ENCODE measurements at places on chromosomes 16 and 17.

DNA sequence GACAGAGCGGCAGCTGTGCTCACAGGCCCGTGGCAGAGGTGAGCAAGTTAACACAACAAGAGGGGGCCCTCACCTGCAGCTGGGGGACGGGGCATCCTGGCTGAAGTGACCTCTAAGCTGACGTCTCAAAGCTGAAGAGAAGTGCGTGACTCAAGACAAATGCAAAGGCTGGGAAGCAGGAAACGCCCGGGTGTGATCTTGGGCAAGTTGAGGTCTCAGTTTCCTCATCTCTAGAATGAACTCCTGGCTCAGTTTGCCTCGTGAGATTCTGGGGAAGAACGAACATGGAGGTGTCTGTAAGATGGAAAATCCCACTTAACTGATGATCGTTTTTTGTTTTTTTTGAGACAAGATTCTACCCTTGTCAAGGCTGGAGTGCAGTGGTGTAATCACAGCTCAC lies 40.1 kb upstream of the C1QL1 start:
- DNase-seq: no peak

DNA sequence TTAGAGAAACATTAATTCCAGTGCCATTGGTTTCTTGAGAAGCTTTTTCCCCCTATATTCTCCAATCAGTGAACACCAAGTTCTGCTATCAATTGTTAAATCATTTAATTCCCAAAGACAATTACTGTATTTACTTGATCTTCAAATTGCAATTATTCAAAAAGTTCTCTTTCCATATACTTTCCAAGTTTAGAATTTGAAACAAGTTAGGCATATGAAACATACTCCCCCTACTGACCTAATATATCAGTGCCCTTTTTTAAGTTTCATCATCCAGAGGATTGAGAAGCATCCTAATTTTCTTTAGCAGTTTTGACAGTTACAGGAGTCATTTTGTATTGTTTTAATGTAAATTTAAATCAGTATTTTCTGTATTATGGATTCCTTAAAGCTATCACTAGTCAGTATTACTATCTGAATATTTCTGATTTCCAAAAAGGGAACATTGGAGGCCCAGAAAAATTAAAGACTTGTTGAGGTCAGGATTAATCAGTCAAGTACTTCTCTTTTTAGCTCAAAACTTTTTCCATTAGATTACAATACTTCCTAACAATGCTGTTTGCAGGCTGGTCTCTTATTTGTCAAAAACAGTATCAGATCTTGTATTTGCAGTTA lies 16.3 kb downstream of the MEIOC start:
- no peak for DNase-seq

- DNase-seq: no peak
Observed at GRCh38 chr17:57257195-57257894, 1.0 kb downstream of the MSI2 start.

DNA sequence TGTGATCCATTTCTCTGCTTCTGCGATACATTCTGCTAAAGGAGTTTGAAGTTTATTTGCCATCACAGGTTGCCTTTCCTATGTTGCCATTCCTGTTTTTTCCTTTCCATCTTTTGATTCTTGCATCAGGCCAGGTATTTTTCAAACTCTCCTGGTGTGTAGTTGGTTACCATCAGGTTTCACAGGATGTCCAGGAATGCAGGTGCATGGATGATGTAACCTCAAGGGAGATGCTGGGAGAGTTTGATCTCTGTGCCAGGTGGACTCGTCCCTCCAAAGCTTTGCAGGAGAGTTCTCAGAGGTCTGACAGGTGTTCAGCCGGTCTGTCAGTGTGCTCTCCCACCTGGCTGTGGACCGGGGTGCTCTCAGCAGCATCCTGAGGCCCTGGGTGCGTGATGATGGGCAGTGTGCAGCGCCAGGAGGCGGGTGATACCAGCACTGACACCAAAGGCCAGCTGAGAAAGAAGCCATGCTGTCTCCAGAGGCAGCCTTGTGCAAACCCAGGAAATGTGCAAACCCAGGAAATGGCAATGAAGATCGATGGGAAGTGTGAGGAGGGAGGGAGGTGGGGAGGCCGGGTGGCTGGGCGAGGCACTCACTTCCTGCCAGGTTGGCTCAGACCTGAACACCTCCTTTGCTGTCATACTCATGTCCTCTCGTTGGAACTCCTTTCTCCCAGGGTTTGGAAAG lies 1.7 kb downstream of the ATP2C2 start:
- no peak for DNase-seq

DNA sequence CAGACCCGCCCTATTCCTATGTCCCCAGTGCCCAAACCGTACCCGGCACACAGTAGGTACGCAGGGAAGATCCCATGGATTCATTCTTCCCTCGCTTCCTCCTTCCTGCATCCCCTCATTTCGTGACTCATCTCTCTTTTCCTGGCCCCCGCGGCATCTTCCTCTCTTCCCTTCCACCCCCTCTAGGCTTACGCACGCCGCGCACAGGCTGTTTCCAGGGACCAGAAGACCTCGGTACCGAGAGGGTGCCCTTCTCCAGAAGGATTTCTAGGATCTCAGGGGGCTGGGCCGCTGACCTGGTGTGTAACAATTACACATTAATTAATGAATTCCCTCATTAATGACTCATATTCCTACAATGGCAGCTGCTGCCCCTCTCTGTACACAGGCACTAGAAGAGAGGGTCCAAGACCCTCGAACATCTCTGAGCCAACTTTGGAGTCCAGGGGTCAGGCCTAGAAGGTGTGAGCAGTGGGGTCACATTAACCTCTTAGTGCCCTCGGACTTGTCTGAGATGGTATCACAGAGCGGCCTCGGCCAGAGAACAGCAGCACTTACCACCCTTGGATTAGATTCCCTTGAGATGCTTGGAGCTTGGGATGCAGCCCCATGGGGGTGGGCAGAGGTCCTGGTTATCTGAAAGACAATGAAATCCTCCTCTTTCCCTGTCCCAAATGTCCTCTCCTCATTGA lies 16.8 kb upstream of the PLLP start:
- no peak for DNase-seq
